ENCODE measurements at places on chromosomes 3 and 15. TPM values are rescaled to one million over a fixed set of nuclear protein-coding genes. Genes with fewer than 3 reads are reported as not detected.

GRCh38 chr3:138371070-138371965 lies 22.9 kb downstream of the MRAS start:
- no peak for ATAC-seq

- ATAC-seq: no peak
Measured at GRCh38 chr3:183587336-183587735, 31.8 kb upstream of the KLHL6 start.

DNA sequence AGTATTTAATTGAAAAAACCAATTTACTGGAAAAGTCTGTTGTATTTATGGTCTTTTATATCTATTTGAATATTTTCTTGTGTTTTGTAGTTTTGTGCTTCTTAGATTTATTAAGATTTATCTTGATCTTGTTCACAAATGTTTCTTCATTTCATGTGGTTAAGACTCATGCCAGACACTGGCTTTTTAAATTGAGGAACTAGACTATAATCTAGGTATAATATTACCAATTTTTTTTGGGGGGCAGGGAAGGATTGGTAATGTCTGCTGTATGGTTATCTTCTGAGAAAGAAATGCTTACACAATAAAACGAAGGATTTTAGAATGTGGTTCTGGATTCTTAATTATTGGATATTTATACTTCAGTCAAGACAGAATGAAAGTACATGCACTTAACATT lies 24.9 kb downstream of the AP4E1 start:
- ATAC-seq: no peak

GRCh38 chr15:93056836-93057235 lies 32.2 kb downstream of the RGMA start:
- no peak for ATAC-seq

DNA sequence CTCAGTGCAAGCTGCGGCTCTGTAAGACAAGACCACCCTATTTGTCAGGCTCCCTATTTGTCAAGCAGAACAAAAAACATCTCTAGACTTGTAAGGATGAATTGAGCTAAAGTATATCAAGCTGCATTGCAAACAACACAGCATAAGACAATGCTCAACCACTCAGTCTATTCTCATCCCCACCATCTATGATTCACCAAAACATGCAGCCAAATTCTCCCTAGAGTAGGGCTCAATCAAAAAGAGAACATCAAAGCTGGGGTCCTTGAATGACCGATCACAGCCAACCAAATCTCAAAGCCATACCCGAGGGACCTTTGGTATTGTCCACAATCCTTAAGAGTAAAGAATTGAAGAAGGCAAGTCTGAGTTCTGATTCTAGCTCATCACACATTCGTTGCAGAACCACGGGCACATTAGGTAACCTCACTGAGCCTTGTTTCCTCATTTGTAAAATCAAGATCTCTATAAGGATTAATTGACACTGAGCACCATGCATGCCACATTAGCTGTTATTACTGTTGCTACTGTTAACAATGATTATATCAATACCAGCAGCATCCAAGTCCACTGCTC lies 31.2 kb downstream of the RFTN1 start:
- ATAC-seq: no peak

GRCh38 chr3:56012721-56013120 lies 455.5 kb downstream of the ERC2 start:
- no peak for ATAC-seq

GRCh38 chr3:139388821-139389551 lies 461 bp downstream of the COPB2 start:
- ATAC-seq: no peak

DNA sequence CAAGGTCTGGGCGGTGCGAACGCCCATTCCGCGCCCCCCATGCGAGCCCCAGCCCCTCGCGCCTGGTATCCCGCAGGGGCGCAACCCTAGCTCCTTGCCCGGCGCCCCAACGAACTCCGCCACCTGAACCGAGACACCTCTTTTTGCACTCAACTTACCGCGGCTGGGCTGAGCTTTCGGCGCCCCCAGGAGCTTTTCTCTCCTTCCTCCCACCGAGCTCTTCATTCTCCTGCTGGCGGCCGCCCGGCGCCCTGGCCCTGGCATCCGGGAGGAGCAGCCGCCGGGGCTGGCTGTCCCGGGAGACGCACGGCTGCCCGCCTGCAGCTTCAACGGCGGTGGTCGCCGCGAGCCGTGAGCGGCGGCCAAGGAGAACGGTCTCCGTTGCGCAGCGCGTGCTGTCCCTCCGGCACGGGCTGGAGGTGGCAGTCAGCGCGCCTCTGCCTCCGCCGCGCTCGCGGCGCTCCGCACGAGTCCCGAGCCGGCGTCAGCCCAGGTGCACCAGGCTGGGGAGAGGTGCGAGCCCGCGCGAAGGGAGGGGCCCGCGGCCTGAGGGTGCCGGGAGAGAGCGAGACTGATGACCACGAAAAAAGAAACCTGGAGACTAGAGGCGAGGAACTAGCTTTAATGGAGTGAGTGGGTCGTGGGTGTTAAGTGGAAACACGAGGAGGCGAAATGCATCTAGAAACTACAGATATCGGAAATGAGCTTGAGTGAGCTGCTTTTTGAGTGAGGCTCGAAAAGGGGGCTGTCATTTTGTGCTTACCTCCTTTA lies 621.5 kb upstream of the ZNF385D start:
- ATAC-seq: peak; percentile 92

DNA sequence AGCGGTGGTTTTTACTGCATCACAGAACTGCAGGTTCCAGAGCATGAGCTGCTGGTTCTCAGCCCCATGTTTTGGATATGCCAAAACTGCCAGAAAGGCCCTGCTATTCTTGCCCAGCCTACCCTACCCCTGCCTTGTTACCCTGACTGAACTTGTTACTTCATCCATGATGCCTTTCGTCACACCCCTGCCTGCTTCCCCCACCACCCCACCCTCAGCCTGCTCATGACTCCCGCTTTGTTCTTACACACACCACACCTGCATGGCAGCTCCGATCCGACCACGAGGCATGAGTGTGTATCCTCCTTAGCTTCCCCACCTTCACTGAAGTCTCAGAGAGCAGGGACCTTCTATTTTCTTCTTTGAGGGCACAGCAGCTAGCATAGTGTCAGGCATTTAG lies 5.1 kb upstream of the TM4SF1 start:
- ATAC-seq: no peak

- ATAC-seq: no peak
Measured at GRCh38 chr3:19432669-19433068, 284.4 kb downstream of the KCNH8 start.

- no peak for ATAC-seq
Measured at GRCh38 chr15:92901995-92902394, 1.9 kb downstream of the CHD2 start.

DNA sequence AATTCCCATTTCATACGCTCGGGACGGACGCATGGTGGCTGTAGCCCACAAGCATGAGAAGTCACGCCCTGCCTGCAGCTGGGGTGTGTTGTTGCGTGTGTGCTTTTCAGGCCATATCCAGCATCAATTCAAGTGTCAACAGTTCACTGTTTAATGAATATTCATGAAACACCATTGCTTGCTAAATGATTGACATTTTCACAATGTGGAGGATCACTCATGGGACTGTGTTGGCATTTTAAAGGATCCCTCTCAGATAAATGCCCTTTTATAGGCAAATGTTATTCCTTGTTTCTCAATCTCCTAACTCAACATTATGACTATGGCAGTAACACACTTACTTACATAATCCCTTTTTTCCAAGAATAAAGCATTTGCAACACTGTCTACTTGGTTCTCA lies 511.3 kb downstream of the GABRG3 start:
- ATAC-seq: no peak

- no peak for ATAC-seq
Measured at GRCh38 chr3:118761291-118761606, 273.4 kb downstream of the IGSF11 start.

DNA sequence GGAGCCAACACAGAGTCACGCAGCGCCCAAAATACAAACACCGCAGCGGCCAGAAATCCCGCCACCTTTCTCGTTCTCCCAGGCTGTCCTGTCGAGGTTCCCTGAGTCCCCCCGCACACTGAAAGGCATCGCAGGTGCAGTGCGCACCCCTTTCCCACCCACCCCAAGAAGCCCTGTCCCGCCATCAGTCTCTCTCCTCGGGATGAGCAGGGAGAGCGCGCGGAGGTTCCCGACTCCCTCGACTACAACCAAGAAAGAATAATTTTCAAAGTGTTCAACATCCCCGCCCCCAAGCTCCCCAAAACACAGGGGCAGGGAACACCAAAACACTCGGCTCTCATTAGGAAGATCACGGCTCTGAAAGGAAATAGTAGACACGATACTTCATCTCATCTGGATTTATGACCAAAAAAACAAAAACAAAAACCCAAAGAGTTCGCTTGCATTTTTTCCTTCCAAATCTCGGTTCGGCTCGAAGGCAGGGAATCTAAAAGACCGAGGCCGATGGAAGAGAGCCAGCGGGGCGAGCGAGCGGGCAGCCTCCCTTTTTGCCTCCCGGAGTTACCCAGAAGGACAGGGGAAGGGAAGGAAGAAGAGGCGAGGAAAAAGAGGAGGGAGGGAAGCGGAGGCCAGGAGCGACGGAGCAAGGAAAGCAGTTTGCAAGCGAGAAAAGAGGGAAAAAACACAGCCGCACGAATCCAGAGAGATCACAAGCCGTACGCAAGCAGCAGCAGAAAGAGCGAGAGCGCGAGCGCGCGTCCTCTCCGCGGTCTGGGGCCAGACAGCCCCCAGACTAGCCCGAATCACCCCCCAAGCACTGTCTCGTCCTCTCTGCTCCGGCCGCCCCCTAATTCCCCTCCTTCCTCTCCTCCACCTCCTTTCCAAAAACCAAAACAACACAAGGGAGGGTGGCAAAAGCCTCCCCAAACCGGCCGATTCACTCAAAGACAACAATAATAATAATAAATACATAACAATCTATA lies 808 bp downstream of the BCL6 start:
- peak; percentile 7 for ATAC-seq

- no peak for ATAC-seq
Measured at GRCh38 chr15:101078669-101079323, 159.6 kb downstream of the LRRK1 start.

GRCh38 chr3:136632625-136633081 lies 119.5 kb downstream of the STAG1 start:
- no peak for ATAC-seq

- no peak for ATAC-seq
Measured at GRCh38 chr15:47736143-47736786, 19.0 kb downstream of the SEMA6D start.

- no peak for ATAC-seq
Measured at GRCh38 chr15:99962006-99962561, 228.8 kb upstream of the LYSMD4 start.

GRCh38 chr3:189331002-189331418 lies 159.2 kb downstream of the TPRG1 start:
- no peak for ATAC-seq

GRCh38 chr3:14803101-14803980 lies 15.4 kb upstream of the FGD5 start:
- peak; percentile 41 for ATAC-seq

- ATAC-seq: peak; percentile 83
Measured at GRCh38 chr15:89122505-89123180, 34.4 kb downstream of the ABHD2 start.

GRCh38 chr3:44252332-44252959 lies 10.8 kb downstream of the TOPAZ1 start:
- ATAC-seq: no peak

DNA sequence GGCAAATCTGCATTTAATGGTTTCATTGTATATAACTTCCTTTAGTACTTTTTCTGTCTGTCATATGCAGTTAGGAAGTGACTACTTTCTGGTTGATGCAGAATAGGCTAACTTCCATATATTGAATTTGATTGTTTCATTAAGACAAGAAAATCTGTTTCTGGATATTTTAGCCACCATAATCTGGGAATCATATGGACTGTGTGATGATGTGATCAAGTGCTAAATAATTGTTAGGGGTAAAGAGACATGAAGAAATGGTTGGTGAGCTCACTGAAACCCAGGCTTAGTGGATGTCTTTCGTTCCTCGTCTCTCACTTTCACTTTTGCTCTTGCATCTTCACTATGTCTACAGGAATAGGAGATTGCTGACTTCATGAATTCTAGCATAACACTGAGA lies 3.5 kb upstream of the MNS1 start:
- ATAC-seq: no peak

DNA sequence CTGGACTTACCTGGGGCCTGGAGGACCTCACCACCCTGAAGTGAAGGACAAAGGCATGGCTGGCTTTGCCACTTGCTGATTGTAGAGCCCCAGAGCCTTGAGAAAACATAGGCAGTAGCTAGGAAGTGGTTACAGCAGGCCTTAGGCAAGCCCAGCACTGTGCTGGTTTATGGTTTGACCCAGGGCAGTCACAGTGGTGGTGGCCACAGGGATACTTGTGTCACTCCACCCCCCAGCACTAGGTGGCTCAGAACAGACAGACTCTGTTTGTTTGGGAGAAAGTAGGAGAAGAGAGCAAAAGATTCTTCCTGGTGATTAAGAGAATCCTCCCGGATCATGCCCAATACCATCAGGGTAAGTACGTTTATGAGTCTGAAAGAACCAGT lies 13.2 kb upstream of the COL8A1 start:
- no peak for ATAC-seq

DNA sequence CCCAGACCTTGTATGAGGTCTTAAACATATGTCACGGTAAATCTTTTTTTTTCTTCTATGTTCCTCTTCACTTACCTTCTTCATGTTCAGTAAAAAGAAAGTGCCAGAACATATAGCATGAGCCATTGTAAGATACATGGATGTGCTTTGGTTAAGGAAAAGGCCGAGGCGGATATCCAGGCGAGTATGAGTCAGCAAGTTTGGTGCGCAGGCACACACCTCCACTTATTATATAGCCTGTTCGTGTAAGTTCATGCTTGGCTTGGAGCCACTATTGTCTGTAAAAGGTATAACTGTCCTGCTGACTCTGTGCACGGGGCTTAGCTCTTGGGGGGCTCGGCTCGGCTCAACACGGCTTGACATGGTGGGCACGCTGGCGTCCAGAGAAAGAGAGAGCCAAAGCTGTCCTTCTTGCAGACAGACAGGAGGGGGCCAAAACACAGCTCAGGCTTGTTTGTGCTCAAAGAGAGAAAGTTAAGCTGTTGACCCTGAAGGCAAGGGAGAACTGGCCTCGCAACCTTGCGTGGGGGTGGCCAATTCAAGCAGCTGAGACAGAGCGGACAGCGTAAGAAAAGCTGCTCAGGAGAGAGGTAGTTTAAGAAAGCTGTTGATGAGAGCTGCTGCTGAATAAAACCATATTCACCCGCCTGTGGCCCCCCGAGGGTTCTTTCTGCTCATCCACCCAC lies 251.2 kb downstream of the SLC9A9 start:
- ATAC-seq: no peak

GRCh38 chr3:78322780-78323179 lies 1282.9 kb downstream of the ROBO2 start:
- ATAC-seq: no peak

DNA sequence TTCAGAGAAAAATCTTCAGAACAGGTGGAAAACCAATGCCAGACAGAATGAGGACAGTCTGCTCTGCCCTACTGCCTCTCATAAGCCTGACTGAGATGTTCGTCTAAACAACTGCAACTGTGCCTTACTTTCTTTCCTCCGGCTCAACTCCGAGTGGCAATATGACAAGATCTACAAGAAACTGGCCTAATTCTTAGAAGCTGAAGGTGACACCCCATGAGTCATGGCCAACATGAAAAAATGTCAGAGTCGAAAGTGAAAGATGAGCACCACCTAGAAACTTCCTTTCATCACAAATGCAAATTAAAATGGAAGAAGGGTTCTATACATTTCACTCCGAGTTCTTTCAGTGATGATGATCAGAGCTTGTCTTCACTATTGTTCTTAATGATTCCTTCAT lies 12.9 kb downstream of the PCYT1A start:
- ATAC-seq: no peak

KLHL18 gene
- total RNA-seq: 15.9 TPM

CHL1 gene
- 19.1 TPM for total RNA-seq

LSAMP gene
- 56.8 TPM for total RNA-seq

BCHE gene
- total RNA-seq: 30.2 TPM

PIERCE2 gene
- 9.1 TPM for total RNA-seq

PDCD7 gene
- total RNA-seq: 18.5 TPM

EIF4E3 gene
- 3.1 TPM for total RNA-seq

GP9 gene
- total RNA-seq: not detected

SLC12A1 gene
- total RNA-seq: 0.44 TPM

COL6A5 gene
- total RNA-seq: 0.12 TPM
